ENCODE measurements at places on chromosomes 1 and 21. TPM values are rescaled to one million over a fixed set of nuclear protein-coding genes. Genes with fewer than 3 reads are reported as not detected.

PTGFR gene
- 2.1 TPM for total RNA-seq

TFF2 gene
- not detected for total RNA-seq

RGL1 gene
- total RNA-seq = 31.5 TPM

KRTAP10-9 gene
- total RNA-seq = not detected

AMY2A gene
- not detected for total RNA-seq

PDZK1 gene
- total RNA-seq = not detected

FCRL5 gene
- 0.50 TPM for total RNA-seq

ERICH3 gene
- total RNA-seq = under 0.01 TPM

ALPL gene
- total RNA-seq = 10.3 TPM

PGLYRP3 gene
- total RNA-seq = not detected

BATF3 gene
- total RNA-seq = 2.1 TPM

KCNN3 gene
- total RNA-seq = 13.4 TPM

NBPF11 gene
- 5.1 TPM for total RNA-seq

DYNLT4 gene
- not detected for total RNA-seq

GBP4 gene
- total RNA-seq = 5.7 TPM

TMEM269 gene
- total RNA-seq = not detected

GNG12 gene
- 108 TPM for total RNA-seq

FAM151A gene
- not detected for total RNA-seq

OR2T35 gene
- not detected for total RNA-seq

NDC1 gene
- total RNA-seq = 5.6 TPM

- DNase-seq = no peak
Measured at GRCh38 chr21:43712268-43712942, 6.5 kb upstream of the PDXK start.

- peak; percentile 95 for DNase-seq
Measured at GRCh38 chr1:204072931-204073836, at the start of gene SOX13. Gene SOX13, plus strand, starts transcription at chr1:204073115. Its CDS starts 39,801 bp downstream, at chr1:204112916.

DNA sequence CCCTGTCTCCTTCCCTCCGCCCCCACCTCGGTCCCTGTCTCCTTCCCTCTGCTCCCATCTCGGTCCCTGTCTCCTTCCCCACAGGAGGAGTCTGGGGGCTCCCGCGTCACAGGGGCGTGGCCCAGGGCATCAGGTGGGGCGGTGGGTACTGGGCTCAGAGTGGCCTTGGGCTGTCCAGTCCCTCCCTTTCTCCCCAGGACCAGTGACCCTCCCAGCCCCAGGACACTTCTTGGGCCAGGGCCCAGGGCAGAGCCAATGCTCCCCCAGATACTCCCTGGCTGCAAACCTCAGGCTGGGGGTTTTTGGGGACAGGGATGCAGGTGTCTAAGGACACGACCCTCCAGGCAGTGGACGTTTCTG is 6.8 kb upstream of the RNF223 start:
- no peak for DNase-seq

- DNase-seq = no peak
Measured at GRCh38 chr1:229608590-229608989, 17.3 kb downstream of the TAF5L start.

DNA sequence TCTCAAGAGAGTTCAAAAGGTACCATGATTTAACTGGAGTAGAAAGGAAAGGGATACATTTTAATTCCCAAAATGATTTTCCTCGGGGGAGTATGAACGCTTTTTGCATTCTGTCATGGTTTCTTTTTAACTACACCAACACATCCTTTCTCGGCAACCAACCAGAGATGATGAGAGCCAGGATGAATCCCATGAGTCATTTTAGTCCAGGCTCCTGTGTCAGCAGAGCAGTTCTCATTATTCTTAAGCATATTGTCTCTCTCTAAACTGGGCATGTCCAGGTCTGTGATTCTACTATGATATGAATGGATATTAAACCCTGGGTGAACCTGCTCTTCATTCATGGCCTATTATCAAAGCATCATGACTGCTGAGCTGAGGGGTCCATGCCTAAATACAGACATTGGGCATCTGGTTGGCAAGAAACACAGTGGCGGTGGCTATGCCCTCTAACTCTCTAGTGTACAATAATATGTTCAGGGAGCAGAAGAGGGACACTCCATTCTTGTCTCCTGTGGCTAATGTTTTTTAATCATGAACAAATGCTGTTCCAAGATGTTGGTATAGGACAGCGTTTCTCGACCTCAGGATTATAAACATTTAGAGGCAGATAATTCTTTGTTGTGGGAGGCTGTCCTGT is 124.3 kb upstream of the ESRRG start:
- DNase-seq = no peak

DNA sequence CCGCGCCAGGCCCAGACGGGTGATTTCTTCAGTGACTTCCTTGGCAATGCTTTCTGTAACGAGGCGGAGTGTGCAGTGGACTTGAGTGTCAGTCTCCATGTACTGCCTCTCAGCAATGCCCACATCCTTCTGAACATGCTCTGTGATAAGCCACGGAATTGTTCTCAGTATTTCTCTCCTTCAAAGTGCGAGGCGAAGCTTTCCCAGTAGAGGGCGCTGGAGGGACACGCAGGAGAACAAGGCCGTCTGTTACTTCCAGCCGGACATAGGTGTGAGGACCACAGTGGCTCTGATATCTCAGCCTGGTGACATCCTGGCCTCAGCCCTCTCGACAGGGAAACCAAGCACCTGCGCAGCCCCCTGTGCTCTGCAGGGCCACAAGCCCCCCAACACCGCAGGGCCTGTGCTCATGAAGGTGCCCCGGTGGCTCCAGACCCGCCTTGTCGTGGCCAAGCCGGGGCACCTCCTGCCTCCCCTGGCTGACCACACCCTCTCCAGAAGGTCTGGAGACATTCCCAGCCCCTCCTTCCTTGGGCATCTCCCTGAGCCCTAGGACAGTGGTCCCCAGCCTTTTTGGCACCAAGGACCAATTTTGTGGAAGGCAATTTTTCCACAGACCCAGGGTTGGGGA is 46.1 kb upstream of the BACE2 start:
- peak; percentile 97 for DNase-seq

DNA sequence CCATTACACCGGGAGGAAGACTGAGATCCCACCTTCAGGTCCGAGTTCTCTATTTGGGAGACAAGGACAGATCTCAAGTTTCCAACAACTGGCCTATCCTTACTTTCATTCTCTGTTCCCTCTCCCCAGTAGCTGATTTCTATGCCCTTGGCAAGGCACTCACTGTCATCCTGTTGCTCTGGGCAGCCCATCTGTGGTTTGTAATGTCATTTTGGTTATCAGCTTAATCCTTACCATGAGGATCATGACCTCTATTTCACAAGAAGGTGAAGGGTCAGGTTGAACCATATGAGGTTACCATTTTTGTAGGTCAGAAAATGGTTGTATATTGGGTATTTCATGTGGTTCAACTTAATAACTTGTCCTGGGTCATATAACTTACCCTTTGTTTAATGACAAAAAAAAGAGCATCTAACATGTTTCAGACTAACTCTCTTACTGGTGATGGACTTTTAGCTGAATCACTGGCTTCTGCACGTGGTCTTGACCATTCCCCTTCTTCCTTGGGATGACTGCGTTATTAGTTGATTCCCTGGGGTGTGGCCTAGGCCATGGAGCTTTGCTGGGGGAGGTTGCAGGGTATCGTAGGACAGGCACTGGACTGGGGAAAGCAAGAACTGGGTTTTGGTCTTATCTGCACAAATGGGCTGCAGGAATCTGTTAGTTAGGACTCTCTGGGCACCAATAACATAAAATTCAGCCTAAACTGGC is 120.2 kb downstream of the ACTL8 start:
- DNase-seq = no peak

- peak; percentile 47 for DNase-seq
Measured at GRCh38 chr1:7265771-7266371, 480.6 kb downstream of the CAMTA1 start.

DNA sequence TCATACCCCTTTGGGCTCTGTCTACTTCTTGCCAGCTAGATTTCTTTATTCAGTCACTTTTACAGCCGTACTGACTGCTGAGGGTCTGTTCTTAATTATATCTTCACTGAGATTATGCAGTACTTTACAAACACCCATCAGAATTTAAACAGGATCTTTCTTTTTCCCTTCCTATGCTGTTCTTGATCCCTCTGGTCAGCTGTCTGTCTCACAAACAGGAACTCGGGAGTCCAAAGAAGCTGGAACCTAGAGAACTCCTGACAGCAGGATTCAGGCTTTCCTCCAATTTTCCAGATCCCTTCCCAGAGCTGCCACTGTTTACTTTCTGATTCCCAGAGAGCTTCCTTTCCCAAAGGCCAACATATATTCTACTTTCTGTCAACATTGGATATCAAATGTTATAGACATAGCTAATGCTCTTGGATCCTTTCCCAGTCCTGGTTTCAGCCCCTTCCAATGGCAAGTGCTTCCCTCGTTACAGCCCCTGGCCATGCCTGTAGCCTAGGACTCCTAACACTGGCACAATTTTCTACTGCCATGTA is 59.5 kb downstream of the ATP2B4 start:
- DNase-seq = no peak

DNA sequence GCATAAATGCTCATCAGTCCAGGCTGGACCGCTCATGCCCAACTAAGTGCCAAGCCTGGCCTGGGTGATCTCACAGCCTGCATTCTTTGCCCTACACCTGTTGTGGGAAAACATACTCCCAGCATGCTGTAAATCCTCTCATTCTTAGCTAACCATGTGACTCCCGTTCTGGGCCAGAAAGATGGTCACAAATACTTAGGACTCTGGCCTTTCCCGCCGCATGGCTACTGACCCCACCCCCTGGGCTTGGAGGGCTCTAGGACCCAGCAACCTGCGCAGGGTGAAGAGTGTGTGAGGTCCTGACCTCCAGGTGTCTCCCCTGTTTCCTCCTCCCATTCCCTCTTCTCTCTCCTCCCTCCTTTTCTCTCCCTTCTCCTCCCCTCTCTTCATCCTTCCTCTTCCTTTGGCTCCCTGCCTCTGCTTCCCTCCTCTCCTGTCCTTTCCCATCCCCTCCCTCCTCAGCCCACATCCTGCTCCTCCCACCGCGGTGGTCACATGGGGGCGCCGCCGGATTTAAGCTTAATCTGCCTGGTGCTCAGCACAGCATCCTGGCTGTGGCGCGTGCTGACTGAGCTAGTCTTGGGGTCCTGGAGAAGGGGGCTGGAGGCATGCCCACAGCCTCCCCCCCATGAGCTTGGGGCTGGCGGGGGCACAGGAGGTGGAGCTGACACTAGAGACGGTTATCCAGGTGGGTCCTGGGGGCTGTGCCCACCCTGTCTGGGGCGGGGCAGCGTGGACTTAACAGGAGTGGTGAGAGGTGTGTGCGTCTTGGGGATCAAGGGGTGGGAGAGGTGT is at the start of gene CROCC:
TSS of gene CROCC (plus strand) at position 541 of the 795 bp plus-strand sequence. CDS start at position 629, 88 bp downstream.
- no peak for DNase-seq

GRCh38 chr1:184753117-184753516 is 1.5 kb downstream of the EDEM3 start:
- DNase-seq = no peak

- no peak for DNase-seq
Measured at GRCh38 chr1:84841971-84842370, 51.0 kb downstream of the LPAR3 start.

- DNase-seq = no peak
Measured at GRCh38 chr1:18965206-18966173, 9.0 kb upstream of the IFFO2 start.

- DNase-seq = no peak
Measured at GRCh38 chr1:221782477-221782876, 40.6 kb upstream of the DUSP10 start.

GRCh38 chr1:197463142-197463541 is 195.1 kb downstream of the CRB1 start:
- no peak for DNase-seq

DNA sequence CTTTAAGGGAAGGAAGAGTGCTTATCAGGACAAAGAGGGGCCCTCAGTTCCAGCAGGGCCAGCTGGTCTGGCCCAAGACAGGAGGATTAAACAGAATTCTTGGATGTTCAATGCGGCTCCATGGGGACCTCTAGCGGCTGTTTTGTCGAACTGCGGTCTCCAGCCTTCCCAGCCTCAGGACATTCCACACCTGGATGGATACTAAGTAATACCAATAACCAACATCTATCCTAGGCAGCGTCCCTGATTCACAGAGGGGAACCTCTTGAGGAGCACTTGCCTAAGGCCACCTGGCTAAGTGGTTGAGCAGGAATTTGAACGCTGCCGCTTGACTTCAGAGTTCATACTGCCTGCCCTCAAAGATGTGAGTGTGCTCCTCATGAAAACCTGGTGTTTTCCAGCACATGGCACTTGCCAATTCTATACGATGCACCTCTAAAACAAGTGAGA is 15.5 kb upstream of the CD247 start:
- DNase-seq = no peak

DNA sequence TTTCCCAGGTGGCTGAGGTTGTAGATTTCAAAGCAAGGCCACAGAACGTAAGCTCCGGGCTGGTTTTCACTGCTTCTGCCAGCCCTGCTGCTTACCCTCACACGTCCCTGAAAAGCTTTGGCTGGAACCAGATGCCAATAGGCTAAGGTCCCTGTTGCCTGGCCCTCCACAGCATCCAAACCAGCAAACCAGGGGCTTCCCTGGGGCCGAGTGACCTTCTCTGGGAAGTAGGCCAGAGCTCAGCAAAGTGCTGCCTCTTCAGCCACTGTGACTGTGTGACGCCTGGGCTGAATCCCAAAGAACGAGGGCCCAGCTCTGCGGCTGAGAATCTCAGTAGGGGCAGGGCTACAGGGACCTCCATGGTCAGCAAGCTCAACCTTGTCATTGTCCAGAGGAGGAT is 28.9 kb upstream of the RBM15 start:
- no peak for DNase-seq

GRCh38 chr1:95537176-95537575 is 303.2 kb downstream of the RWDD3 start:
- DNase-seq = no peak

GRCh38 chr1:94565901-94566300 is 24.3 kb upstream of the F3 start:
- DNase-seq = no peak

GRCh38 chr1:2124446-2125198 is 70.0 kb downstream of the FAAP20 start:
- DNase-seq = no peak

GRCh38 chr21:45310459-45310858 is 22.8 kb upstream of the POFUT2 start:
- DNase-seq = no peak

DNA sequence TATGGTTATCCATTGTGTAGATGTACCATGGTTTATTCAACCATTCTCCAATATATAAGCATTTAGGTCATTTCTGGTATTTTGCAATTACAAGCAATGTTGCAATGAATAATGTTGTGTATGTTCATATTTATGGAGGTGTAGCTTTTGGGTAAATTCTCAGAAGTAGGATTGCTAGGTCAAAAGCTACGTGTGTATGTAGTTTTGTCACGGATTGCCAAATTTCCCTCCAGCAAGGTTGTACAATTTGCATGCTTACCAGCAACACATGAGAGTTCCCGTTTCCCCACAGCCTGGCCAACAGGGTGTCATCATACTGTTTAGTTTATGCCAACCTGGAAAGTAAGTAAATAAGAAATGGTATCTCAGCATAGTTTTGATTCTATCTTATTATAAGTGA is 36.3 kb downstream of the IGSF5 start:
- DNase-seq = no peak

DNA sequence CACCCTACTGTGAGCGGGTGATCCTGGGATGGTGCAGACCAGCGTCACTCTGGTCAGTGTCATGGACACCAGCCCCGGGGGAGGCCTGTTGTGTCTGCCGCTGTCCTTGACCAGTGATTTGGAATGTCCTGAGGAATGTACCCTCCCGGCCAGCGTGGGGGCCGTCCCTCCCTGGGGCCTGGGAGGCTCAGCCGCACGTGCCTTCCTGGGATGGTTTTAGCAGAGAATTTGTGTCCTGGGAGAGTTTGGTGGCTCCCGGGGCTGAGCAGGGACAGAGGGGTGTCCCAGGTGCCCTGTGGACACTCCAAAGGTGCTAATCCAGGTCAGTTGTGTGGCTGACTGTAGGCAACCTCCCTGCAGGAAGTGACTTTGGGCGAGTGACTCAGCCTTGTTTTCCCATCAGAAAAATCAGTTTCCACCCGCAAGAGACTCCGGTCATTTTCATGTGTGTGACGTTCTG is 6.2 kb downstream of the ARHGEF16 start:
- DNase-seq = no peak

All from esophagus muscularis mucosa (tissue), 4 donors.